ENCODE measurements at places on chromosomes 3 and 15.
A peak's percentile ranks its signal among the peaks of the same experiment; 100 is the strongest.

- DNase-seq = no peak
Measured at GRCh38 chr15:74696398-74696729, 540 bp upstream of the EDC3 start.

DNA sequence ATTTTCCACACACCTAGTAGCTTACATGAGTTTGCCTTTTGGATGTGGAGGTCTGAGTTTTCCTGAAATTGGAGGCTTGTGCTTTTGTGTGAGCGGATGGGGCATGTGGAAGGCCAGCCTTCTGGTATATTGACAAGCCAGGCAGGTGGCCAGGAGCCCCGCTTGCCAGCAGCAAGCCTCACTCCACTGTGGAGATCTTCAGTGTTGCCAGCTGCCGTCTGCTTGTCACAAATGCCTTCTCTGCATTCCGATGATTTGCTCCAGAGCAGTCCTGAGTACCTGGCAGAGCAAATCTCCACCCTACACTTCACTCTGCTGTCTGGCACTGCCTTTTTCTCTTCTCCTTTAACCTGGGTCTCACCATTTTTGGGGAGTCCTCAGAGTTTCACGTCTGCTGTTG is 29.1 kb upstream of the CHST2 start:
- no peak for DNase-seq

DNA sequence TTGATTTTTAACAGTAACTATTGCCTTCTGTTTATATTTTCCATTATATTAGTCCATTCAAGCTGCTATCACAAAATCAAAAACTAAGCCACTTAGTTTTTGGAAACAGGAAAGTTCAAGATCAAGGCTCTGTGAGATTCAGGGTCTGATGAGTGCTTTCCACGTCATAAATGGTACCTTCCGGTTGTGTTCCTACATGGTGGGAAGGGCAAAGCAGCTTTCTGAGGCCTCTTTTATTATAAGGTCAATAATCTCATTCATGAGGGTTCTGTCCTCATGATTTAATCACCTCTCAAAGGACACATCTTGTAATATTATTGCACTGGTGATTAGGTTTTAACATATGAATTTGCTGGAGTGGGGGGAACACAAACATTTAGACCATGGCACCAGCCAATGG is 152.0 kb downstream of the VGLL3 start:
- DNase-seq = no peak

- DNase-seq = peak; percentile 82
Measured at GRCh38 chr3:18556503-18557135, 131.5 kb upstream of the SATB1 start.

GRCh38 chr3:46711760-46712159 is 5.9 kb downstream of the PRSS50 start:
- no peak for DNase-seq

DNA sequence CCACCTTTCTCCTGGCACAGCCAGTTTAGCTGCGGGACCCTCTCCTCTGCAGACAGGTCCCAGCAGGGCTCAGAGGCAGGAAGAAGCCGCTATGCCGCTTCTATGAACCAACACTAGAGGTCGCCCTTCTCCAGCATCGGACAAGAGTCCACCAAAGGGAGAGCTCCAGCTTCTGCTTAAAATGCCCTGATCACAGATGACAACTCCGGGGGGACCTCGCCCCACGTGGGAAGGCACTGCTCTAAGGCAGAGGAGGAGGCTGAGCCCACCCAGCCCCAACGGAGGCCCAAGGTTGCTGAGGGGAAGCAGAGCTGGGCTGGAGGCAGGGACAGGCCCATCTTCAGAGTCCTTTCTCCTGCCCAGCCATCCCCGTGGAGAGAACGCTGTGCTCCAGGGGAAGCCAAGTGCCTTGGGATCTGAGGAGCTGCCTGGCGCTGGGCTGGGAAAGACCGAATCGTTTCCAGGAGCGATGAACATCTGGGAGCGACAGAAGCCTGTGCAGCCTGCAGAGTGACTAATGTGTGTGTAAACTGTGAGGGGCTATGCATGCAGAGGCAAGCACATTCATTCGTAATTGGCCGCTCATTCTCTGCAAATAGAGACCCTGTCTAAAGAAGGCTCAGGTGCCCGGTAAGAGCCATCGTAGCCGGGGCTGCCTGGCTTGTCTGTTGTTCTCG is 43.5 kb upstream of the BDH1 start:
- DNase-seq = peak; percentile 82

- DNase-seq = no peak
Measured at GRCh38 chr15:61871926-61872522, 188.2 kb downstream of the VPS13C start.

GRCh38 chr3:72082776-72083462 is 298.0 kb upstream of the PROK2 start:
- no peak for DNase-seq

GRCh38 chr3:127062926-127063325 is 80.0 kb downstream of the PLXNA1 start:
- DNase-seq = no peak

- no peak for DNase-seq
Measured at GRCh38 chr3:72745146-72745999, 102.9 kb downstream of the SHQ1 start.

DNA sequence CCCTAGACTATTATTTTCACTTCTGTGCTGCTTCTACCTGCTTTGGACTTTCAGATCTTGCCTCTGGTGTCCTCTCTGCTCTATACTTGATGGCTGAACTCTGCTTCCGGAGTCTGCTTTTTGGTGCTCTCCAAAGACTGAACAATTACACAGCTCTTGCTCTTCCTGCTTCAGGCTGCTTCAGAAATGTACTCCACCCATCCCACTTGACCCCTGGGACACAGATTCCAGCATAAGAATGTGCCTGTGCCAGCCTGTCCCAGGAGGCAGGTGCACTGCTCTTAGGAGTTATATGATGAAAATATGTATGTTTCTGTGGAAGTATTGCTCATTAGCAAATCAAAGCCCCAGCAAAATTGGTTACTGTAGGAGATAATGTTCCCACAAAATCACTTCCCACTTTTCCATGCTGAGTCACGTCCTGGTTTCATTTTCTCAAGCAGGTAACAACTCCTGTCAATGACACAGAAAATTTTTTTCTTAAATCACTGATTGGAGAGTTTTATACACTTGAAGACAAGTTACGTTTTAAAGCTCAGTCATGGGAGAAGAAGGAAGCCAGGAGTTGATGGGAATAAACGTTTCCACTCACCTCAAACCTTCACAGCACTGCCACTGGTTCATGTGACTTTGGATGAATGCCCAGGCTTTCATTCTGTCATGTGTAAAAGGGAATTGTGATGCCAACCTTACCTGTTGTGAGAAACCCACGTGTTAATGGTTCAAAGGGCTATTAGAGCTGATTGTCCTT is 239.4 kb upstream of the ZPLD1 start:
- DNase-seq = no peak

DNA sequence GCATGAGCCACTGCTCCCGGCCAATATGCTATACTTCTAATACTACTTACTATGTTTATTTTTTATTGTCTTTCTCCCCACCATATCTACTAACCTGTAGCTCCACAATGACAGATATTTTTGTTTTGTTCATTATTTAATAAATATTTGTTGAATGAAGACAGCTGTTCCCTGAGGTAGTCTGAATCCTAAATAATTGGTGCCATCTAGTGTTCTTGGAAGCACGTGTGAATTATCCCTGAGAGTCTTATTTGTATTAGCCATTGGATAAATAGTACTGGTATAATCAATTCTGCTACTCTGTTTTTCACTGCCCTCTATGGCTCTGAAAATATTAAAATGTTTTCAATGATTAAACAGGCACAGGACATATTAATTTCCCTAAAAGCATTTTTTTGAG is 5.6 kb upstream of the APPL1 start:
- DNase-seq = no peak

DNA sequence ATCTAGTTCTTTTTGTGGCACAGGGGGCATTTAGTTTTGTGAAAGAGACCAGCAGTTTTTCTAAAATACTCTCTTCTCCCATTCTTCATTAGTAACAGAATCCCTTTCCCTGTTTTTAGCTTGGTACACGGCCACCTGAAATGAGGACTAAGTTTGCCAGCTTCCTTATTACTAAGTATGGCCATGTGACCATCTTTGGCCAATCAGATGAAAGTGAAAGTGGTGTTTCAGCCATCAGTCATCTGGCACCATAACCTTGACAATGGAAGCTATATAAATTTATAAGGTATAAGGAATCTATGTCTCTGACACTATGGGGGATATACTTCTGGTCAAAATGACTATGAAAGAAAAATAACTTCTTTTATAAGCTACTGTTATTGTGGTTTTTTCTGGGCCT is 570.4 kb downstream of the AGBL1 start:
- peak; percentile 27 for DNase-seq

- DNase-seq = no peak
Measured at GRCh38 chr3:122469659-122470058, 45.1 kb downstream of the KPNA1 start.

GRCh38 chr3:64161481-64161952 is 63.7 kb downstream of the PRICKLE2 start:
- DNase-seq = no peak

DNA sequence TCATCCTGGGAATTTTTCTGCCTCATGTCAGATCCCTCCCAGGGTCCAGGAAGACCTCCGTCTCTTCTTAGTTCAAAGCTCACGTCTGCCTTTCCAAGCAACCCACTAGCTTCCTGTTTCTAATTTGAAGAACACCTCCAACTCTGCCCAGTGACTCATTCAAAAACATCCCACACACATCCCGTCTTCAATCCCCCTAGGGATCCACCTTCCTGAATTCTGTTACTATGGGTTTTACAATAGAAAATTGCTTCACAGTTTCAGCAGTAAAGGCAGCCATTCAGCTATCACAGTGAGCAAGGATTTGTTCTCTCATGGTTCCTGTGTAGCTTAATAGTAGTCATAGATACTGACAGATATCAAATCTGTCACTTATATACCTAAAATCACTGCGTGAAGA is 308.3 kb upstream of the CCDC54 start:
- DNase-seq = no peak

DNA sequence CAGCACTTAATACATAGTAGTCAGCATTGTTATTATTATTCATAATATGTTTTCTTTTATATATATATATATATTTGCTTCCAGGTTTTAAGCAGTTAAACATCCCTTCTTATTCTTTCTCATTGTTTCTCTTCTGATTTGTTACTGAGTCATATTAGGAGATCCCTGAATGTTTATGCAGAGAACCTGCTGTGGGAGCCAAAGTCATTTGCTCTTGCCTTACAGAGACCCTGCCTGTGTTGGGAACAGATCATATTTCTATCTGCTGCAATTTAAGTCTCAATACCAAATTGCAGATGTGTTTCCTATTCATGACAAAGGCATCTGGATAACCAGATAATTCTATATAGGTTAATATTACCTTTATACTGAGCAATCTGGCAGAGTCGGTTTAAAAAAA is 323.0 kb upstream of the UMPS start:
- no peak for DNase-seq

- no peak for DNase-seq
Measured at GRCh38 chr3:49867871-49868321, 1.8 kb downstream of the CAMKV start.

GRCh38 chr3:13451301-13451673 is 28.8 kb upstream of the HDAC11 start:
- DNase-seq = peak; percentile 8

GRCh38 chr3:25781758-25782594 is 1.3 kb downstream of the NGLY1 start:
- DNase-seq = no peak

DNA sequence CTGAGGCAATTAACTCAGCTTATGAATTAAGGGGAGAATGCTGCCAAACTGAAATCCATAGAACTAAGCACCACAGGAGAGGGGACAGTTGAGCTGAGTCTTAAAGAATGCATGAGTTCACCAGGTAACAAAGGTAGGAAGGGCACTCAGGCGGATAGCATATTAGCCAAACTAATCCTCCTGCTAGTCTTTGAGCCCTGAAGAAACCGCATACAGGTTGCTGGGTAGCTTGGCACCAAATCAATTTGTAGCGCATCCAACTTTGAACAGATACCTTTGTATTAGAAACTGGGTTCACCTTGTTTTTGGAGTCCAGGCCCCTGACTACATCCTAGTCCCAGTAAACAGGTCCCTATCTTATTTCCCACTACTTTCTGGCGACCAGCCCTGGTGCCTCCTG is 93.7 kb downstream of the FRMD4B start:
- no peak for DNase-seq

DNA sequence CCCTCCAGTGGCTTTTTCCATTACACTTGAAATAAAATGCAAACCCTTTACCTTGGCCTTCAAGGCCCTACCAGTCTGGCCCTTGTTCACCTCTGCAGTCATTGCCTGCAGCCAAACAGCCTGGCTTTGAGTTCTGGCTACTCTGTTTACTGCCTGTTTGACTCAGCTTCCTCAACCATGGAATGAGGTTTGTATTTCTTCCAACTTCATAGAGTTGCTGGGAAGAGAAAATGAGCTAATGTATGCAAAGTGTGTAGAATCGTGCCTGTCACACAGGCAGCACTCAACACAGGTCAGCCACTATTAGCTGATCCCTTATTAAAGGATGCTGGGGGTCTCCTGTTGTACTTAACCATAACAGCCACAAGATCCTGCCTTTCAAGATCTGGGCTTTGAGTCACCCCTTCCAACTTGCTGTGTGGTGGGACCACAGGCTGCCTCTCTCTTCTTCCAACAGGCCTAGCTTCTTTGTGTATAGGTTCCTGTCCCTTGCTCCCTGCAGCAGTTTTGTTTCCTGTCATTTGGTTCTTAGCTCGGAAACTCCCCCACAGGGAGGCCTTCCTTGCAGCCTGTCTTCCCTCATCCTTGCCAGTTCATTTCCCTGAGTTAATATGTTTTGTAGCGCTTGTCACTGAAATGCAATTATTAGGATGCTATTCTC is 6.4 kb downstream of the MED12L start:
- DNase-seq = no peak

GRCh38 chr15:75407083-75407482 is 38.7 kb upstream of the MAN2C1 start:
- no peak for DNase-seq

GRCh38 chr15:20356444-20356910 is 185.1 kb downstream of the GOLGA6L6 start:
- peak; percentile 87 for DNase-seq

- peak; percentile 50 for DNase-seq
Measured at GRCh38 chr3:13452490-13453335, 27.4 kb upstream of the HDAC11 start.

DNA sequence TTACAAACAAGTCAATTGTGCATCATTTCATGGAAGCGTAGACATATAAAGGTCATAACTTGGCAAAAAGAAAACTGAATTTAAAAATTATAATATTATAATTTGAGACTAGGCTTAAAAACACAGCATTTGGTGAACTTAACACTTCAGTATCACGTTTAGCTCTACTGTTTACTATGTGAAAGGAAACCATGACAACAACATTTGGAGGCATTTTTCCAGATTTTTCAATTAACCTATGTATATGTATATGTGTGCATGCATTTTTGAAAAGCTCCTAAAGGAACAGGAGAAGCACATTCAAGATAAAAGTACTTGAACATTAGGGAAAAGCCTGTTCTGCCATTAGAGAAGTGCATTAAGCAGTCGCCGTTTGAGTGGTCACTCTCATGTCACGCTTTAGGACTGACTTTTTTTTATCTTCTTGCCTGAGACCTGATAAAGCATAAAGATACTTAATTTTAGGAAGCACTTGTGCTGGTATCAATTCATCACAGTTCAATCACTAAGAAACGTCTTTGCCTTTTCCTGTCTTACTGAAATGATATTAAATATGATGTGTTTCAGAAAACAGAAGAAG is 156.0 kb downstream of the NAALADL2 start:
- no peak for DNase-seq

GRCh38 chr15:42729409-42729808 is 7.5 kb downstream of the CDAN1 start:
- no peak for DNase-seq

Measured in activated T-cell treated with anti-CD3 and anti-CD28 coated beads, Interleukin-2, amount 50 U/mL, for 72 hours (primary cell).